Type B pancreatic cell (in vitro differentiated cells): ENCODE measurements at places on chromosomes 12 and 14. TPM values are rescaled to one million over a fixed set of nuclear protein-coding genes. Genes with fewer than 3 reads are reported as not detected.
A peak's percentile ranks its signal among the peaks of the same experiment; 100 is the strongest.

DNA sequence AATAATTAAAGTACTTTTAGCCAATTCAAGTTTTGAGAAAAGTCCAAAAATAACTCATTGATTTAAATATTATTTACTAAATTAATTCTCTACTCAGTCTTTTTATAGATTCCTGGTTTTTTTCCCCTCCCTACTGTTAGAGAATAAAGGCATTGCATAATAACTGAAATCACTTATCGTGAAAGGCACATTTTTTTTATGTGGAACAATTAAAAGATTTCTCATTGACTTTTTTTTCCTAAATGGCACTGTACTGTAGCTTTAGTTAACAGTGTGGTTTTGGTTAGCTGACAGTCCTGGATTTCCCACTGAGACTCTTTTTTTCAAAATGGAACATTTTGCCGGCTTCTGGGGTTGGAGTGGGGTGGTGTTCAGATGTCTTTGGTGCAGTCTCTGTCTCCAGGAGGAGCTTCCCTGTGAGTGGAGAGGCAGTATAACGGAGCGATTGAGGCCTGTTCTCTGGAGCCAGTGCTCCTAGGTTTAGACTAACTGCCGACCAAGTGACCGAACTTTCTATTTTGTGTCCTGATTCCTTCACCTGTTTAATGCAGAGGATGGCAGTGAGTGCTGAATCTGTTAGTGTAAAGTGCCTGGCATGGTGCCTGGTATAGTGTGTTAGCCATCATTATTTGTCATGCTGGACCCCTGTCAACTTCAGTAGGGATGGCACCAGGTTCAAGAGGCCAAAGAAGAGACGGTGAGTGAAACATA, 117.7 kb downstream of the ADCK1 start:
- H3K27ac ChIP-seq: no peak overlapping the region
- H3K27me3 ChIP-seq: peaks cover 14% of the 10 kb centered on the region
- no peaks in the 10 kb centered on the region for H3K36me3 ChIP-seq
- no peaks in the 10 kb centered on the region for H3K4me1 ChIP-seq
- DNase-seq: no peak

DNA sequence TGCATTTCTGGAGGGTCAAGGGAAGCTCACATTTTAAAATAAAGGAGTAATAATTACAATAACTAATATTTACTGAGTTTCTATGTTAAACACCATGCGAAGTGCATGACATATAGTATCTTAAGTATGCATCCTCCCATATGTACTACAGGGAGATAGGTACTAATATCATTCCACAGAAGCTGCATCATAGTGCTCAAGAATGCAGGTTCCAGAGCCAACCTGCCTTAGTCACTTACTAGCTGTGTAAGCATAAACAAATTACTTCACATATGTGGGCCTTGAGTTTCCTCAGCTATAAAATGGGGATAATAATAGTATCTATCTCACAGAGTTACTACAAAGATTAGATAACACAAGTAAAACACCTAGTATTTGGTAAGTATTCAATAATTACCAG, 18.3 kb downstream of the ARMH4 start:
- no peak overlapping the region for H3K27ac ChIP-seq
- no peak overlapping the region for H3K4me3 ChIP-seq
- no peaks in the 10 kb centered on the region for H3K27me3 ChIP-seq
- no peaks in the 10 kb centered on the region for H3K36me3 ChIP-seq

DNA sequence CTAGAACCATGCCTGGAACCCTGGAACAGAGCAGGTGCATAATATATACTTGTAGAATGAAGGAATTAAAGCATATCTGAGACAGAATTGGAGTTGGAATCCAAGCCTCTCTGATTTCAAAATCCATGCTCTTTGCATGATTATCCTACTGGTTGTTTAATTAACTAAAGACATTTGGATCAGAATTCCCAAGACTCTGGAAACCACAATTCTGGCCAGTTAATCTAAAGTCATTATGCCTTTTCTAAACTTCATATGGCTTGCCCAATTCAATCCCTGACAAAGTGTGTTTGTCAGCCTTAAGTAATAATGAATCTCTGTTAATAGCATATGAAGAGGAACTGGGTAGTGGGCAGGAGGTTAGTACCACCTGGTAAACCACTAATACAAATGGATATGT, 422.6 kb downstream of the ATP23 start:
- DNase-seq: no peak
- H3K27me3 ChIP-seq: no peaks in the 10 kb centered on the region
- H3K4me1 ChIP-seq: peaks cover 15% of the 10 kb centered on the region
- no peak overlapping the region for H3K4me3 ChIP-seq
- H3K27ac ChIP-seq: no peak overlapping the region

GRCh38 chr14:70635971-70636595, 5.6 kb upstream of the TTC9 start:
- no peak for DNase-seq
- H3K4me1 ChIP-seq: peaks cover 6% of the 10 kb centered on the region
- H3K36me3 ChIP-seq: no peaks in the 10 kb centered on the region
- H3K27me3 ChIP-seq: peaks cover 36% of the 10 kb centered on the region
- H3K27ac ChIP-seq: peak overlapping the region; percentile 80
- no peak overlapping the region for H3K4me3 ChIP-seq

The ESYT1 gene
- total RNA-seq: 81.4 and 96.3 TPM in 2 replicates

DNA sequence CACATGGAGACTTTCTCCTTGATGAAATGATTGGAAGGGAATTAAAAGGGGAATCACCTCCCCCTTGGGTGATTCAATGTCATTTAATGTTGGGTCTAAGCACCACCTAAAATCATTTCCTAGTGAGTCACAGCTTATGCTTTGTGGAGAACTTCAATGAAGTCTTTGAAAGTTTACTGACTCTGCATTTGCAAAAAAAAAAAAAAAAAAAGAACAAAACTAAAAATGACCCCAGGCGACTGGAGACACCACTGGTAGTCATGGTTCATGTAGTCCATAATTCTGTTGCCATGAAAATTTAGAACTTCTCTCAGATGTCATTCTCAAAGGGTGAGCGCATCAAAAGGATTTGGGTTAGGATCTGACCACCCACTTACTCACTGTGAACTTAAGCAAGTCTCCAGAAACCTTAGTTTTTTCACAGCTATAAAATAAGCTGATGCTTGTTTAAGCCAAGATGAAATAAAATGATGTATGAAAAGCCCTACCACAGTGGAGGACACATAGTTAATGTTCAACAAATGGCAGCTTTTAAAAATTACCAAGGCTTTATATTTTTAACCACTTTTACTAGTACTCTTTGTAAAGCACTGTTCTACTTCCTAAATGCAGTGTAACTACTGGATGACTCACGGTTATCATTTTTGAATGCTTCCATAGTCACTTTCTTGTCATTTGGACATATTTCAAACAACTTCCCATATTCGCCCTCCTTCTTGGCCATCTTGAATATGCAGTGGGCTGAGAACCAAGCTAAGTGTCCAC, 18.1 kb upstream of the KSR2 start:
- no peaks in the 10 kb centered on the region for H3K4me1 ChIP-seq
- H3K27me3 ChIP-seq: peaks cover 8% of the 10 kb centered on the region
- DNase-seq: no peak

DNA sequence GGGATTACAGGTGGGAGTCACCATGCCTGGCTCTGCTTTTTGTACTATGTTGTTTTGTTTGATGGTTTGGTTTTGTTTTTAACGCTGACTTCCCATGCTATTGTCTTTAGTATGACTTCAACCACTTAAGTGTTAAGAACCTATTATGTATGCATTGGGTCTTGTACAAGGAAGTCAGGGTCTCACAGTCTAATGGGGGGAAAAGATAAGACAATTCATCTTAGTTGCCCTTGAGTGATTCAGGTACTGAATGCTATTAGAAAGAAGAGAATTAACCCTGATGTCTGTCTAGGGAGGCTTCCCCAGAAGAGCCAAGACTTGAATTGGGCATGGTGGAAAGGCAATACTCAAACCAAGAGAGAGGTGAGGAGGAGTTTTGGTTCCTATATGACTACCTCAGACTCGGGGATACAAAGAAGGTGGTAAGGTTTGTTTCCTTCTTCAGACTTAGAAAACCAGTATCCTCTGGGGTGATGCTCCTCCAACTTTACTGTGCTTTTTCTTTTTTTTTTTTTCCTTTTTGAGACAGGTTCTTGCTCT, 64.6 kb downstream of the SUSD6 start:
- H3K27ac ChIP-seq: no peak overlapping the region
- peaks cover 22% of the 10 kb centered on the region for H3K36me3 ChIP-seq
- peaks cover 39% of the 10 kb centered on the region for H3K4me1 ChIP-seq
- DNase-seq: no peak
- H3K27me3 ChIP-seq: no peaks in the 10 kb centered on the region

DNA sequence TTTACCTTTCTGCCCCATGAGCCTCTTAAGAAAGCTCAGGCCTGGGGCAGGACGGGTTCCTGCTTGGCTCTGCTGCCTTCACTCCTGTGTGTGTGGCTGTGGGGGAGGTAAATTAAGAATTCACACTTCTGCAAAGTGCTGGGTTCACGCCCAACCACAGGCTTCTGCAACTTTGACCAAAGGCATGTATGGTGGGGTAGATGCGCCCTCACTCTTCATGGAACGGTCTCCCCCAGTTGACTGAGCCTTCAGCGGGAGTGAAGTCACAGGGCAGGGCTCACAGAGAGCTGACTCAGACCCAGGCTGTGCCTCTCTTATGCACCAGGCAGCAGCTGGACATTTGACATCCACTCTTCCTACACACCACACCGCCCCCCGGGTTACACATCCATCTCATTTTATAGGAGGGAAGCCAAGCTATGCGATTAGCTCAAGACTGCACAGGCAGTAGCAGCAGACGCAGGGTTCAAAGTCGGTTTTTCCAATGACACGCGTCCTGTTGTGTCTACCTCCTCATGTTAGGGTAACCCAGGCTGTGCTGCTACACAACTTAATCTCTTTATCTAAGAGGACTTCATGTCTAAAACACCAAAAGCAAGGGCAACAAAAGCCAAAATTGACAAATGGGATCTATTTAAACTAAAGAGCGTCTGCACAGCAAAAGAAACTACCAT, 15.4 kb upstream of the BCL11B start:
- H3K27me3 ChIP-seq: peaks cover 11% of the 10 kb centered on the region
- no peak overlapping the region for H3K4me3 ChIP-seq
- H3K4me1 ChIP-seq: no peaks in the 10 kb centered on the region
- no peaks in the 10 kb centered on the region for H3K36me3 ChIP-seq
- DNase-seq: no peak

The KRT7 gene
- total RNA-seq: 125 and 293 TPM in 2 replicates

DNA sequence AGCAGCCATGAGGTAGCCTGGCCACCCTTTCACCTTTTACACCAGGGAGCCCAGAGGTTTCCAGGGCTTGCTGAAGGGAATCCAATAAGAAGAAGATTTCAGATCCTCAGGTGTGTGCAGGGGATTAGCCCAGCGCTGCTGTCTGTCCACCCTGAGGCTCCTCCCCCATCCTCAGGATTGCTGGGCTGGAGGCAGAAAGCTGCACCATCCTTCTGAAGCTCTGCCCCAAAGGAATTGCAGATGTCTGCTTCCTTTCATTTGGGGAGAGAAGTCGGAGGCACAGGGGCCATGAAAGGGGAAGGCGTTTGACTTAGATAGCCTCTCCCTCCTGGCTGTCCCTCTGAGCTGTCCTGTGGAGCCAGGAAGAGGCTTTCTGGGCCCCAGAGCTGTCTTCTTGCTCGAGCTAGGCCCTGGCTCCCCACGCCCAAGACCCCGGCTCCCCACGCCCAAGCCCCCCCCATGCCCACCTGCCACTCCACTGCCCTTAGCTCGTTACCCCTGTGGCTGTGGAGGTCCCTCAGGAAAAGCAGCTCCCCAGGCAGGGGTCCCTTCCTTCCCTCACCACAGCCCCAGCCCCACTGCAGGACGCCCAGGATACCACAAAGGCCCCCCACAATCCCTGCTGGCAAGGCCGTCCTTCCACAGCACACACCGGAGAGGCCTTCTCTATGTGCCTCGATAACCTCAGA, 359.0 kb downstream of the CACNA1C start:
- H3K36me3 ChIP-seq: peaks cover 3% of the 10 kb centered on the region
- no peak for DNase-seq
- peaks cover 6% of the 10 kb centered on the region for H3K4me1 ChIP-seq
- H3K27me3 ChIP-seq: peaks cover 14% of the 10 kb centered on the region

DNA sequence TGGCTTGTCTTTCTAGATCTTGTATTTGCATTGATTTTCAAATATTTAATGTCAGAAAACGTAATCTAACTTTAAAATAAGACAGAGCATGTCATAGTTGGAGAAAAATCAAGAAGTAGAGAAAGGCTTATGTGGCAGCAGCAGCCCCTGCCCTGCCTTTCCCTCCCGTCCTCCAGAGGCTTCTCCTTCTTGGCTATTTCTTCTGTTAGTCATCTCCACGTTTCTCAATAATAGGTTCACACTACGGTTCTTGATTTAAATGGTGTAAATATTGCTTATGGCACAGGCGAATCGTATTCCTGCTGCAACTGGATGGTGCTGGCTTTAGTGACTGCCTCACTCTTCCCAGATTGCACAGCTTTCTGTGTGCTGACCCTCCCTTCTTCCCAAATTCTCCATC, 42.8 kb downstream of the SLC8B1 start:
- H3K4me3 ChIP-seq: no peak overlapping the region
- H3K4me1 ChIP-seq: no peaks in the 10 kb centered on the region
- peaks cover 5% of the 10 kb centered on the region for H3K36me3 ChIP-seq
- no peak for DNase-seq
- H3K27ac ChIP-seq: no peak overlapping the region
- no peaks in the 10 kb centered on the region for H3K27me3 ChIP-seq

DNA sequence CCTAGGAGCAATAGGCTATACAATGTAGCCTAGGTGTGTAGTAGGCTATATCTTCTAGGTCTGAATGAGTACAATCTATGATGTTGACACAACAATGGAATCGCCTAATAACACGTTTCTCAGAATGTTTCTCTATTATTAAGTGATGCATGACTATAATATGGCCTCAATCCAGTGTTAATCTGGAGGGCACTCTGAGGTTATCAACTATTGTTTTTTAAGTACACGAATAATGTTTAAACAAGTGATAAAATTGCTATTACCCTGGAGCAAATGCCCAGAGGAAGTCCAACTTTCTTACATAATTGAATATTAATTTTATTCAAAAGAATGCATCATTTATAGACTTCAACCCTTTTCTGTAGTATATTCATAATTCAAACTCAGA, 16.4 kb upstream of the CNIH1 start:
- H3K27ac ChIP-seq: no peak overlapping the region
- no peaks in the 10 kb centered on the region for H3K27me3 ChIP-seq
- H3K36me3 ChIP-seq: no peaks in the 10 kb centered on the region

DNA sequence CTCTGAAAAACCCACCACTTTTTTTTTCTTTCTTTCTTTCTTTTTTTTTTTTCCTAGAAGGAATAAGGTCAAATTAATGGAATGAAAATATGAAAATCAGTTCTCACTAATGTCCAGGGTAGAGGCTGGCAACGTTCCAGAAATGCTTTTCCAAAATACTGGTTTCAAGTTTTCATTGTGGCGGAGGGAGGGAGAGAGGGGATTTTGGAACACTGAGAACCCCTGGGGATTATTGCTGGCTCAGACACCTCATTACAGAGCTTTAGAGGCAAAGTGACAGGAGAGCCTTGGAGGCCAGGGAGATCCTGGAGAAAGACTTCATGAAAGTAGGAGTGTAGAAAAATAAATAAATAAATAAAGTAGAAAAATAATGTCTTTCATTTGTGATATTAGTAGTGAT, 45.4 kb downstream of the ALX1 start:
- no peak overlapping the region for H3K4me3 ChIP-seq
- no peak overlapping the region for H3K27ac ChIP-seq
- H3K27me3 ChIP-seq: no peaks in the 10 kb centered on the region
- no peak for DNase-seq

- peaks cover 31% of the 10 kb centered on the region for H3K4me1 ChIP-seq
- peak overlapping the region; percentile 26 for H3K4me3 ChIP-seq
- H3K27me3 ChIP-seq: no peaks in the 10 kb centered on the region
- DNase-seq: no peak
Measured at GRCh38 chr12:108838194-108839017, 19.0 kb downstream of the SSH1 start.

- H3K27me3 ChIP-seq: peaks cover 64% of the 10 kb centered on the region
- H3K36me3 ChIP-seq: no peaks in the 10 kb centered on the region
- DNase-seq: no peak
- no peak overlapping the region for H3K4me3 ChIP-seq
Measured at GRCh38 chr14:93785423-93785822, 2.9 kb downstream of the PRIMA1 start.
